ENCODE measurements at places on chromosomes 1 and 21.

GRCh38 chr1:161836018-161836417, 69.9 kb downstream of the ATF6 start:
- no peak for DNase-seq

DNA sequence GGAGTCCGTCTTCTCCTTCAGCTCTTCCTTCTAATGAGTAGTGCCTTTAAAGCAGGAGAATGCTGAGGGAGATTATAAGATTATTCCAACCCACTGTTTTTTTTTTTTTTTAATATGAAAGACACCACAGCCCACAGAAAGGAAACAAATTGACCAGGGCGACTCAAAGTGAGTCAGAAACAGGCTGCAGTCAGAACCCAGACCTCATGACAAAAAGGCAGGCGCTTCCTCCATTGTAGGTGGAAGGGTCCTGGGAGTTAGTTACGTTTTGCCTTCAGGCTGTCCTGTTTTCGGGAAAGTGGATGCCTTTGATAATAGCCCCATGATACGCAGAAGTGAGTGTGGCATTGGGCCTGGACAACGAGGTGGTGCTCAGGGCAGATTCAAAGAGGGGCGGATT, 21.0 kb downstream of the PLXNA2 start:
- DNase-seq = no peak

- DNase-seq = no peak
These were observed 142.4 kb upstream of the NRIP1 start for GRCh38 chr21:15207231-15207630.

- no peak for DNase-seq
These were observed 9.3 kb downstream of the SAMD11 start for GRCh38 chr1:932776-933602.

DNA sequence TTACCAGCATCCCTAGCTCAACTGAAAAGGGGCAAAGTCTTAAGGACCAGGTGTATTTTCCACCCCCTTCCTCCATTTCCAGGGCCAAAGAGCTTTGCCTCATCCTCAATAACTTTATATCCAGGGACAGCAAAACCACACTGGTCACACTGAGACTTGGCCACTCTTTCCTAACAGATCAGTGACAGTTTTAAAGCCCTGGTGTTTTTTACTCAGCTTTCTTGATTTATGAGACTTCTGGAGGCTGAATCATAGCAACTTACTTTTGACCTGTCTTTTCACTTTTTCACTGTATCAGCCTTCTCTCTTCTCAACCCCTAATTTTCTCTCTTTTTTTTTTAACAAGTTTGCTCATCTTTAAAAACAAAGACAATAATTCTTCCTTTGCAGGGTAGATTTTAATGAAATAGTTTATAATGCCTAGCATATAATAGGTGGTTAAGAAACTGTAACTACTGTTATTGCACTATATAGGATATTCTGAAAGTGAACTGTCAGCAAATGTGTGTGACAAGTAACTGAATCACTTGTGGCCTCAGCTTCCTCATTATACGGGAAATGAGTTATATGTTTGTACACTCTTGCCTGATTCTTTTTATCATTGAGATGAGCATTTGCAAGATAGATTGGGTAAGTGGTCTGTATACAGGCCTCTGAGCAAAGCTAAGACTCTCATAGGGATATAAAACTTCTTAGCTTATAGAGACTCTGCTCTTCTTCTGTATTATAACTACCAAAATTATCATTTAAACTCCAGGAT, 19.7 kb upstream of the DYNLT5 start:
- DNase-seq = peak; percentile 56

DNA sequence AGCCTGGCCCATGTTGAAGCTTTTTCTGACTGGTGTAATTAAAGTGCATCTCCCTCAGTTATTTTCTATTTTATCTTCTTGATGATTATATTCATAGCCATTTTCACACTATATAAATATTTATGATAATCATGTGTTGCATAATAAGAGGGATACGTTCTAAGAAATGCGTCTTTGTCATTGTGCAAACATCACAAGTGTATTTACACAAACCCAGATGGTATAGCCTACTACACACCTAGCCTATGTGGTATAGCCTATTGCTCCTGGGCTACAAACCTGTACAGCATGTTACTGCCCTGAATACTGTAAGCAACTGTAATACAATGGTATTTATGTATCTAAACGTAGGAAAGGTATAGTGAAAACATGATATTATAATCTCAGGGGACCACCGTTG, 88.1 kb downstream of the BACH1 start:
- DNase-seq = no peak

DNA sequence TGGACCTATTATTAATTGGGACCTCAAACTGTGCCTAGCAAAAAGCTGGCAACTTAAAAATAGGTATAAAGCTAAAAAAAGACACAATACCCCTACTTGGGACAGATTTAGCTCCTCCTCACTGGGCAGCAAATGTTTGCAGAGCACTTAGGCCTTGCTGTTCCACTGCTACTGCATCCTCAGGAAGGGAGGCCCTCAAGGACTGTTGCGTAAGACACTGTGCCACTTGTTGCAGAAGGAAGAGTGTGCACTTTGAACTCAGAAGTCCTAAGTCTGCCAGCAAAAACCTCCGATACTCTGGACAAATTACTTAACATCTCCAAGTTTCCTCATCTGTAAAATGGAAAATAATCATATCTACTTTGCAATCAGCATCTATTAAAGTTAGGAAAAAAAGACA, 322.9 kb downstream of the BARHL2 start:
- no peak for DNase-seq

DNA sequence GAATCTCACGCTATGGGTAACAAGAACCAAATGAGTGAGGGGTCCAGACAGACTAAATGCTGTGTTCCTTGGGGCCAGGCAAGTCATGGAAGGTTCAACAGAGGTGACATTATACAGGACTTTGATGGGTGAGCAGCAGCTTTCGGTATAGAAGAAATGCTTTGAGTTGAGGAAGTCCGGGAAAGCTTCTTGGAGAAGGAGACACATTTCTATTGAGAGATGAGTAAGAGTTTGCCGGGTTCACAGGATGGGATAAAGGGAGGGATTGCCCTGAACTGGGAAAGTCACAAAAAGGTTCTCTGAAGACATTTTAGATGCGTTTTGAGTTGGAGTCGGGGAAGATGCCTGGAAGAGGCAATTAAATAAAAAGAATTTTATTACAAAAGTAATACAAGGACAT, 580 bp upstream of the AZIN2 start:
- DNase-seq = no peak

DNA sequence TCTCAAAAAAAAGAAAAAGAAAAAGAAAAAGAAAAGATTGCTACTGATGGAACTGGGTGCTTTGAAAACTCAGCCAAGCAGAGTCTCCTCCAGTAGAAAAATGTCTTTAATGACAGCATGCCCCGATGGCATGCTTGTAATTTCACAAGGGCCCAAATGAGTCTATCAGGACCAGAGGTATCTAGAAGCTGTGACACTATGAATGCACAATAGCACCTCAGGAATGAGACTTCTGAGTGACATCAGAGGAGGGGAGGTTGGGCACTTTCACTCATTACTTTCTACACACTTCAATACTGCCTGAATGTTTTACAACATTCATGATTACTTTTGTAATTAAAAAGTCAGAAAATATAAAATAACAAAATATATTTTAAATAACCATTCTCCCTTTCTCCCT, 15.1 kb upstream of the CD58 start:
- no peak for DNase-seq

DNA sequence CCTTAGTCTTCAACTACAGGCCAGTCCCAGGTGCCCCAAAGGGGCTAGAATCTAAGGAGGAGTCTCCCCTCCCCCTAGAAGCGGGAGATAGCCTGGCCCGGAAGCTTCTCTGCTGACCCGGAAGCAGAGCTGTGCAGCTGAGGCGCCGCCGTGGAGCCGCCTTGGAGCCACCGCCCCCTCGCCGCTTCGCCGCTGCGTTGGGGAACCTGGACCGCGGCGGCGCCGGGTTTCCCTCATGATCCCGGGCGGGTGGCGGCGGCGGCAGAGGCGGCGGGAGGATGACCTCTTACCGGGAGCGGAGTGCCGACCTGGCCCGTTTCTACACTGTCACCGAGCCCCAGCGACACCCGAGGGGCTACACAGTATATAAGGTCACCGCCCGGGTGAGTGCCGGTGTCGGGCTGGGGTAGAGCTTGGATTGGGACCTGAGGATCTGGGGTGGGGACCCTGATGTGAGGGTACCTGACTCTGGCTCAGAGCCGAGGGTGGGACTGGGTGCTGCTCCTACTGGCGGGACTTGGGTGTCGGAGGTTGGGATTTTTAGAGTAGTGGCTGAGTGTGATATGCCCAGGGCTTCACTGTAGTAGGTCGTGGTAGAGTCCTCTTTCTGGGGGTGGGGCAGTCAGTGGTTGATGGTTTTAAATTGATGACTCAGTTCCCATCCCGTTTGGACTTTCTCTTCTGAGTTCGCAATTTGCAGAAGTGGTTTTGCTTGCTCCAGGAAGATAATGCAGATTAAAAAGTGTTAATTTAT, at the start of gene RPS6KC1:
TSS of gene RPS6KC1 (plus strand) at position 115 of the 754 bp plus-strand sequence. CDS start at position 279, 164 bp downstream.
- peak; percentile 91 for DNase-seq

- no peak for DNase-seq
These were observed 8.6 kb upstream of the CNIH3 start for GRCh38 chr1:224607188-224608148.

GRCh38 chr1:22056043-22056442, 3.5 kb downstream of the CDC42 start:
- DNase-seq = no peak

GRCh38 chr1:22258698-22259097, 115.8 kb upstream of the WNT4 start:
- DNase-seq = no peak

- DNase-seq = no peak
These were observed 28.2 kb downstream of the UBE2U start for GRCh38 chr1:64231654-64232053.

DNA sequence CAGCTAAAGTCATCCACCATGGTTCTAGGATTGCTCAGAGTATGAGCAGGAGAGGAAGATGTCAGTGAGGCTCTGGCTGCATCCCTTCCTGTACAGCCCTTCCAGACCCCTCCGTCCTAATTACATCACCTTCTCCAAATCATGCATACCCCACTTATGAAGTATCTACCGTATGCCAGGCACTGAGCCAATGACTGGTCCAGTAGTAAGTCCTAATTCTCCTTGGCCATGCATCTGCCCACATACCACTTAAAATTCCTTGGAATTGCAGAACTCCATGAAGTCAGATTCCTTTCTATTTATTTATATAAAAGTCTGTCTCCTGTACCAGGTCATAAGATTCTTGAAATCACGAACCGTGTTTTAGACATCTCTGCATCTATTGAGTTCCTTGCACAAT, 106.1 kb downstream of the SEC16B start:
- DNase-seq = no peak

GRCh38 chr1:17600321-17600720, 60.8 kb downstream of the ARHGEF10L start:
- DNase-seq = no peak

DNA sequence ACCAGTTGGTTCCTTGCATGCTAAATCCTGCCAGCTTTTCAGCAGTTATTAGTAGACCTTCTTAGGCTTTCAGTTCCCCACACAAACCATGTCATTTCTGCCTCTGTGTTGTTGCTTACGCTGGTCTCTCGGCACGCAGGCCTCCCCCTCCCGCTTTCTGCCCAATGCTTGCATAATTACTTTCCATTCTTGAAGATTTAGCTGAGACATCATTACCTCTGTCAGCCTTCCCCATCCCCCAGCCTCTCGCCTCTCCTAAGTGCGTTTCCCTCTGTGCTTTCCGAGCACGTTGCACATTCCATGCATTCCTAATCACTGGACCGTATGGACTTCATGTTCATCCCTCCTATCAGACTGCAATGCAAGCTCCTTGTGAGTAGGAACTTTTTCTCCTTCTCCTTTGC, 26.8 kb downstream of the TSHB start:
- DNase-seq = no peak

- DNase-seq = peak; percentile 14
These were observed 55.0 kb downstream of the TRAF5 start for GRCh38 chr1:211381481-211382181.

- DNase-seq = no peak
These were observed 12.8 kb upstream of the PHC2 start for GRCh38 chr1:33443705-33444180.

DNA sequence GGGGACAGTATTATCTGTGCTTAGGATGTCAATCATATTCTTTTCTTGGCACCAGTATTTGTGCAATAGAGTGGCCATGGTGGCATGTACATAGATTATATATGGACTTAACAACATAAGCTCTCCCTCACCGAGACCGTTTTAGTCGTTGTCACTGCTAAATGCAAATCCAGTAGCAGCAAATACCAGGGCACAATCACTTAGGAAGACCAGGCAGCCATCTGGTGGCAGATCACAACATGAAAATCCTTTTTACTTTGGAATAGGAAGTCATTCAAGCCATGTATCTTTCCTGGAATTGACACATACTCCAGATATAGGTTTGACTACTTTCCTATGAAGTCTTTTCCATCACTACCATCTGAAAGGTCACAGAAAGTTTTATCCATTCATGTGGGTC, 53.2 kb upstream of the C1orf87 start:
- no peak for DNase-seq

- no peak for DNase-seq
These were observed 2.0 kb upstream of the ANGEL2 start for GRCh38 chr1:213017447-213018273.

DNA sequence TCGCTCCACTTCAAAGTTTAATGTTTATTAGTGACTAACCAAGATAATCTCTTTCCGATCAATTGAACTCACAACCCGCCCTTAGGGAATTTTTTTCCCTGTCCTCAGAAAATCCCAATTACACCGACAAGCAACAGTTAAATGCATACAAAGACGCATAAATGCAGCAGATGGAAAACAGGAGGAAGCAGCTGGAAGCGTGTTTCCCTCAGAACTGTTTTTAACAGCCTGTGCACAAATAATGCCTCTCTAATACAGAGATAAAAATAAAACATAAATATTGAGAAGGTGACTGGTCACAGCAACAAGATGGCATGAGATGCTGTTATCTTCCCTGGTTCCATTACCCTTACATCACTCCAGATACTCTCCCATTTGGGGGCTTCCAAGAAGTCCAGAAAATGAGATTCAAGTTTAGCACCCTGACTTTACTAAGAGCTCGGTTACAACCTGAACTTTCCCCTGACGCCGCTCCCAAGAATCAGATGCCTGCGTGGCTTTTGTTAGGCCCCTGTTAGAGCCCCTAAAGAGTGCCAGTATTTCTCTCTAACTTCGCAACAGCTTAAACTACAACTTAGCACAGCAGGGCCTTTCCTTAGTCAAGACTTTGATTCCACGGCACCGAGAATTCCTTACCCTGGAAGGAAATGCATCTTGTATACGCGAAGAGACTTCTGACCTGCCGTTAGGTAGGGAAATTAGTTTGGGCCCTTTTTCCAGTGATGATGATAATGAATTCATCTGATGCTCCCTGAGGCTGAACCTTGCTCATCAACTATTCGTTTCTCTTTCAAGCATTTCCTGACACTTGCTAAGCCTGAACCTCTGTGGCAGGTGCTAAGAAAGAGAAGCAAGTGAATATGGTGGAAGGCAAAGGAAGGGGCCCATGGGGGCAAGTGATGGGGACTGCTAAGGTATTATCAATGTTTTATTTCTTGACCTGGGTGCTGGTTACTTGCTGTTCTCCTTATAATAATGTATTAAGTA, 137.7 kb upstream of the SMYD2 start:
- DNase-seq = no peak

GRCh38 chr1:38239258-38239835, 192.8 kb upstream of the POU3F1 start:
- no peak for DNase-seq

Data from activated CD4-positive, alpha-beta T cell treated with anti-CD3 and anti-CD28 coated beads, Interleukin-2, Interleukin-6, amounts not matched to agents 100 ng/mL and 50 ng/mL, durations not matched to agents 16 hours and 8 hours (primary cell).